ENCODE measurements at places on chromosomes 13 and 19.

- no peak for DNase-seq
Observed at GRCh38 chr13:35565273-35565672, 88.8 kb upstream of the MAB21L1 start.

GRCh38 chr13:43150369-43151207 lies 127.2 kb downstream of the DNAJC15 start:
- DNase-seq, result no peak

DNA sequence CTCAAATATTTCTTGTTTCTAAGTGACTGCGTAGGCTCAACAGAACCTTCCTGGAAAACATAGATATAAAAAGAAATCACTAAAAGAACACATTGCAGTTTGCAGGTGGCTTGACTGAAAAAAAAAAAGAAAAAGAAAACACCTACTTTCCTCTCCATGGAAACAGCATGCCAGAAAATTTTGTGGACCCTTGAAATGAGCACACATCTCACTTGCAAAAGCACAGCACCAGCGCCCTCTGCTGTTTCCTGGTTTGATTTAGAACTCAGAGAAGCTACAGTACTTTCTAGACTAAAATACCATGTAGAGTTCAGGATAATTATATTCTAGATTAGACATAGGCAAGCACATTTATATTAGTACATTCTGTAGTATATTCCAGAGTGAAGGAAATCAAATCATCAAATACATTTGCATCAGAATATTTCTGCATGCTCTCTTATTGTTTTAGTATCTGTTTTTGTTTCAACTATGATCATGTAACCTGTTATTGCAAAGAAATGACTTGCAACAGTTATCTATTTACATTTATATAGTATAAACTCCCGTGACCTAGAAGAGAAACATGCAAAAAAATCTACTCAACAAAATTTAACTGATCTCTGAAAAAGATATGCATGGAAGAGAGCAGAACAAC lies 22.3 kb upstream of the XPO4 start:
- DNase-seq, result peak; percentile 91

- no peak for DNase-seq
Observed at GRCh38 chr19:19270749-19271571, 2.1 kb downstream of the TM6SF2 start.

DNA sequence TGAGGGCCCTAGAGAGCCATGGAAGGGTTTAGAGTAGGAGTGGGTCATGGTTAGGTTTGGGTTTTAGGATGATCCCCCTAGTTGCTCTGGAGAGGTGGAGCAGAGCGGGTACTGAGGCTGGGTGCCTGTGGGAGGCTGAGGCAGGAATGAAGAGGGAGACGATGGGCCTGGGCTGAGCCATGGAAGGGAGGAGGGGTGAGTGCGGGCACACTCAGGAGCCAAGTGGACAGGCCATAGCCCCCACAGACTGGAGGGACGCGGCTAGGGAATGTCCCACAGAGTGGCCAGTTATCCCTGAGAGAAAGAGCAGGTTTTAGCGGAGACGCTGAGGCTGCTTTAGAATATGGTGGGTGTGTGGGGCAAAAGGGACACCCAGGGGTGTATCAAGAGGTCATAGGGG lies 6.0 kb upstream of the CATSPERG start:
- no peak for DNase-seq

- no peak for DNase-seq
Observed at GRCh38 chr19:46451352-46451751, 20.0 kb downstream of the PNMA8A start.

Measured in sciatic nerve (tissue), 2 donors.